NCI-H2081 (cell line): ENCODE measurements at places on chromosomes 1 and 21.

DNA sequence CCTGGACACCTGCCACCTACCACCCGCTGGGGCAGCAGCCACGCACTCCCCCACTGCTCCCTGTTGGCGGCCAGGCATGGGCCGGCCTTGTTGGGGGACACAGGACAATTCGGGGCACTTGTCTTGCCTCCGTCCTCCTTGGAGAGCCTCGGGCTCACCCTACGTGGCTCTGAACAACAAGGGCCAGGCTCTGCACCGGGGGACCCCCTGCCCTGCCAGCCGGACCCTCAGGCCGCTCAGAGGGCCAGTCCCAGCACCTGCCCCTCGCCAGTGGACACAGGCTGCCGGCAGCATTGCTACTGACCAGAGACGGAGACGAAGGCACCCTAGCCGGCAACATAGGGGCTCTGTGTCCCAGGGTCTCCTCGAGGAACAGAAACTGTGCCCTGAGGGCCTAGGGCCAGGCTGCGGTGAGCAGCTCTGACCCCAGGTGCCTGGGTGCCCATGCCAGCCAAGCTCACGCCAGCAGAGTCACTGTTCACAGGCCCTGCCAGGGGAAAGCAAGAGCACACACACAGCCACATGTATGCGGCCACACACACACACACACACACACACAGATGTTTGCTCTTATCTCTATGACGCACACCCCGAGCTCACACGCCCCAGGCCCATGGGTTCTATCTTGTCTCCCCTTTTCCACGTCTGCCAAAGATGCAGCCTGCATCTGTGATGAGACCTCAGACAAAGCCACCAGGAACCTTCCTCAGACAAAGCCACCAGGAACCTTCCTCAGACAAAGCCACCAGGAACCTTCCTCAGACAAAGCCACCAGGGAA is 45.9 kb downstream of the MORN1 start:
- no peak for DNase-seq

- DNase-seq = no peak
These were observed 6.6 kb downstream of the UBR4 start for GRCh38 chr1:19203440-19203839.

GRCh38 chr1:222794656-222795474 is 20.0 kb upstream of the DISP1 start:
- DNase-seq = peak; percentile 31

DNA sequence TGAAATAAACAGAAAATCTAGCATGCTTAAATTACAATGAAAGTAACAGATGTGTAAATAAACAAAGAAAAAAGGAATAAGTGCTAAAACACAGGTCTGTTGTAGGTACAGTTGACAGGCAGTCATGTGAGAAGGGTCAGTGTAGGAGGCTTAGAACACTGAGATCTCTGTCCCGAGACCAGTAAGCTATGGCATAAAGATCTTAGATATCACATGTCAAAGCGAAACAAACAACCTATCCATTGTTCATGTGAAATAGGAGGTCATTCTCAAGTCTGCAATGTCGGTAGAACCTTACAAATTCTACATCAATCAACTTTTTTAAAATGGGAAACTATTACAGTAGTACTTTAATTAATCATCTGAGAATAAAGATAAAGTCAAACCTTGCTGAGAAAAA is 428.9 kb upstream of the ADGRL2 start:
- DNase-seq = no peak

GRCh38 chr1:234398849-234399381 is 25.7 kb downstream of the COA6 start:
- DNase-seq = no peak

GRCh38 chr21:15037900-15038293 is 26.9 kb downstream of the NRIP1 start:
- no peak for DNase-seq

GRCh38 chr1:51439895-51440294 is 79.2 kb downstream of the EPS15 start:
- DNase-seq = peak; percentile 48

DNA sequence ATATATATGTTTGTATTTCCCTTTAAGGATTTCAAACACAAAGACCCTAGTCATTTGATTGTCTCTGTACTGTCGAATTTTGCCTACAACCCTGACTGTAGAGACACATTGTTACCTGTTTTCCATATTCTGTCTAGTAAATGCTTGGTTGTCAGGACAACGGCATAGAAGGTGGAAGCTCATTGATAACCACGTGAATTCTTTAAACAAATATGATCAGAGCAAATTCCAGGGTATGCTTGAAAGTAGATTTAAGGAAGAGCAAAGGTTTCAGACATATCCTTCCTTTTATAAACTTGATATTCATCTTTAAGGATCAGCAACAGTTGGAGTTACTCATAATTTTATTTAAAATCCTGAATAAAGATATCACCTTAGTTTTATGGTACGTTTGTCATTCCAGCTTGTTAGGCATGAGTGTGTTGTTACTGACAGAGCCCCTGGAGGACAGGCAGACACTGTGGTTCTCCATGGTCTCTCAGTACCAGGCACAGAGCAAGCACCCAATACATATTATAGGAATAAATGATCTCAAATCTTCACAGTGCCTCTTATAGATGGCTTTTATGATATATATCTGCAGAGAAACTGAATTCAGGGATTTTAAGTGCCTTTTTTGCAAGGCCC is 203.2 kb downstream of the FGGY start:
- DNase-seq = no peak
